Lung (tissue), 17 donors: ENCODE measurements at places on chromosomes 3 and 15. TPM values are rescaled to one million over a fixed set of nuclear protein-coding genes. Genes with fewer than 3 reads are reported as not detected.

GRCh38 chr3:122260206-122260605, 64.8 kb upstream of the CSTA start:
- no peak for DNase-seq
- H3K27me3 ChIP-seq, result peaks cover 3% of the 10 kb centered on the region
- no peak overlapping the region for H3K4me3 ChIP-seq
- no peak overlapping the region for H3K27ac ChIP-seq

GRCh38 chr3:72820415-72820814, 27.8 kb downstream of the SHQ1 start:
- peaks cover 11% of the 10 kb centered on the region for H3K4me1 ChIP-seq
- no peak overlapping the region for H3K4me3 ChIP-seq
- H3K27ac ChIP-seq, result no peak overlapping the region

- no peaks in the 10 kb centered on the region for H3K36me3 ChIP-seq
- peaks cover 12% of the 10 kb centered on the region for H3K27me3 ChIP-seq
- peak; percentile 80 for DNase-seq
- no peaks in the 10 kb centered on the region for H3K4me1 ChIP-seq
- no peak overlapping the region for H3K27ac ChIP-seq
- H3K4me3 ChIP-seq, result no peak overlapping the region
These were observed 3.3 kb downstream of the GABRG3 start for GRCh38 chr15:26974120-26974780.

FGD5 gene
- total RNA-seq, result 45.3 TPM

TF gene
- 30.2 TPM for total RNA-seq

ATP13A5 gene
- 1.1 TPM for total RNA-seq

GRCh38 chr15:44482090-44482489, 54.7 kb downstream of the CTDSPL2 start:
- DNase-seq, result no peak
- no peak overlapping the region for H3K4me3 ChIP-seq
- no peak overlapping the region for H3K27ac ChIP-seq
- no peaks in the 10 kb centered on the region for H3K4me1 ChIP-seq
- no peaks in the 10 kb centered on the region for H3K27me3 ChIP-seq

GRCh38 chr15:101252836-101253235, 988 bp upstream of the CHSY1 start:
- no peaks in the 10 kb centered on the region for H3K36me3 ChIP-seq
- DNase-seq, result no peak
- H3K4me1 ChIP-seq, result peaks cover 33% of the 10 kb centered on the region
- H3K27ac ChIP-seq, result no peak overlapping the region

CFAP44 gene
- 38.1 TPM for total RNA-seq

DNA sequence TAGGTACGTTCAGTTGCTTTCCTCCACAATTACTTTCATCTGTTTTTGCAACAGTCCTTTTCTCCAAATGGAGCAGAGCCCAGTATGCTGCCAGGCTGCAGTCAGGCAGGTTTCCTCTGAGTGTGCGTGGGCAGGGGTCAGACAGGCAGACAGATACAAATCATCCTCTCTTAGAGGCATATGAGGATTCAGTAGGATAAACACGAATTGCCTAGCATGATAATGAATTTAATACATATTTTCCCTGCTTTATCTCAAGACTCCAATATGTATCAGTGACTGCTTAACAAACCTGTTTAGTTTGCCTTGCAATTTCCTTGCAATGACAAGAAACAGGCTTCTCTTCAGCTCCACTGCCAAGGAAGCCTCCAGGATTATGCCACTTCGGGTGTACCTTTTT, 140.7 kb upstream of the NR2E3 start:
- no peaks in the 10 kb centered on the region for H3K36me3 ChIP-seq
- H3K4me3 ChIP-seq, result no peak overlapping the region
- H3K4me1 ChIP-seq, result peaks cover 23% of the 10 kb centered on the region
- no peaks in the 10 kb centered on the region for H3K27me3 ChIP-seq

ZNF774 gene
- 4.9 TPM for total RNA-seq

DNA sequence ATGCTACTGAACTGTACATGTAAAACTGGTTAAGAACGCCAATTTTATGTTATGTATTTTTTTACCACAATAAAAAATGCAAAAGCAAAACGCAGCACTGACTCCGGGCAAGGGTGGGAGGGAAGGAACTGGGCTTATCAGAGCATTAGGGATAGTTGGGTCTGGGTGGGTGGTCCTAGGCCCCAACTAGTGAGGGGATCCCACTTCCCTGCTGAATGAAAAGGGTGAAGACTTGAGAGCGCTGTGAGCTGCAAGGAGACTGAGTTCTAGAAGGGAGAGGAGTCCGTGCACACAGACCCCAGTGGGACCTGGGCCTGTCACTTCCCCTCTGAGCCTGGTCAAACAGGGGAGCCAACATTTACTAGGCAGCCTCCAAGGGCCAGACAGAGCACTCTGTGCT, 98.6 kb downstream of the TPRA1 start:
- no peaks in the 10 kb centered on the region for H3K27me3 ChIP-seq
- DNase-seq, result no peak
- no peaks in the 10 kb centered on the region for H3K36me3 ChIP-seq
- no peaks in the 10 kb centered on the region for H3K4me1 ChIP-seq

- no peak for DNase-seq
- peaks cover 17% of the 10 kb centered on the region for H3K36me3 ChIP-seq
- H3K4me3 ChIP-seq, result no peak overlapping the region
- no peaks in the 10 kb centered on the region for H3K4me1 ChIP-seq
These were observed 13.6 kb downstream of the SATB1 start for GRCh38 chr3:18411541-18411940.

- peaks cover 19% of the 10 kb centered on the region for H3K36me3 ChIP-seq
- H3K4me3 ChIP-seq, result no peak overlapping the region
- H3K27me3 ChIP-seq, result no peaks in the 10 kb centered on the region
- H3K27ac ChIP-seq, result no peak overlapping the region
These were observed 7.3 kb downstream of the CCDC14 start for GRCh38 chr3:123953735-123954134.

GRCh38 chr15:101256757-101257156, 4.9 kb upstream of the CHSY1 start:
- H3K36me3 ChIP-seq, result no peaks in the 10 kb centered on the region
- no peak overlapping the region for H3K27ac ChIP-seq
- no peak overlapping the region for H3K4me3 ChIP-seq
- no peak for DNase-seq
- peaks cover 14% of the 10 kb centered on the region for H3K4me1 ChIP-seq
- H3K27me3 ChIP-seq, result no peaks in the 10 kb centered on the region

DNA sequence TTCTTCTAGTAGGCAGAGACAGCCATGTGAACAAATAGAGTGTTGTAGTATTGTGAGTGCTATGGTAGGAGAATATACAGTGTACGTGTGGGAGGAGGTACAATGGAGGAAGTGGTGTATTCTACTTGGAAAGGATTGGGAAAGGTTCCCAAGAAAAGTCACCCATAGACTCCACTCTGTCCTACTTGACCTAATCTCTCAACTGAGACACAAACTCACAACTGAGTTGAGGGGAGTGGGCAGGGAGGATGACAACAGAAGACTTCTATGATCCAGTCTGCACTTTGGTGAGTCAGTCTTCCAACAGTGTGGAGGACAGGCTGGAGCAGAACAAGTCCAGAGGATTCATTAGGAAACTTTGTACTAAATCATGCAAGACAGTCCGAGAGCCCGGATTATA, 28.8 kb upstream of the AQP9 start:
- no peak overlapping the region for H3K4me3 ChIP-seq
- H3K36me3 ChIP-seq, result no peaks in the 10 kb centered on the region
- DNase-seq, result no peak
- H3K4me1 ChIP-seq, result no peaks in the 10 kb centered on the region
- no peak overlapping the region for H3K27ac ChIP-seq

GRCh38 chr3:124903896-124904834, 17.0 kb upstream of the ITGB5 start:
- no peaks in the 10 kb centered on the region for H3K36me3 ChIP-seq
- DNase-seq, result no peak
- no peak overlapping the region for H3K27ac ChIP-seq
- no peaks in the 10 kb centered on the region for H3K27me3 ChIP-seq
- H3K4me1 ChIP-seq, result no peaks in the 10 kb centered on the region

- H3K4me3 ChIP-seq, result no peak overlapping the region
- H3K27ac ChIP-seq, result no peak overlapping the region
- no peaks in the 10 kb centered on the region for H3K36me3 ChIP-seq
- peak; percentile 79 for DNase-seq
- H3K27me3 ChIP-seq, result no peaks in the 10 kb centered on the region
These were observed 81.6 kb downstream of the LRRC49 start for GRCh38 chr15:70974004-70974832.

KBTBD13 gene
- total RNA-seq, result 0.21 TPM

- H3K27me3 ChIP-seq, result no peaks in the 10 kb centered on the region
- no peak overlapping the region for H3K27ac ChIP-seq
- H3K4me1 ChIP-seq, result peaks cover 5% of the 10 kb centered on the region
- H3K4me3 ChIP-seq, result no peak overlapping the region
- DNase-seq, result no peak
These were observed 5.5 kb downstream of the MELTF start for GRCh38 chr3:197023998-197024651.
